HAP-1 (cell line): ENCODE measurements at places on chromosomes 1 and 21.

GRCh38 chr1:172340520-172340919 lies 80.0 kb upstream of the C1orf105 start:
- no peak for DNase-seq

DNA sequence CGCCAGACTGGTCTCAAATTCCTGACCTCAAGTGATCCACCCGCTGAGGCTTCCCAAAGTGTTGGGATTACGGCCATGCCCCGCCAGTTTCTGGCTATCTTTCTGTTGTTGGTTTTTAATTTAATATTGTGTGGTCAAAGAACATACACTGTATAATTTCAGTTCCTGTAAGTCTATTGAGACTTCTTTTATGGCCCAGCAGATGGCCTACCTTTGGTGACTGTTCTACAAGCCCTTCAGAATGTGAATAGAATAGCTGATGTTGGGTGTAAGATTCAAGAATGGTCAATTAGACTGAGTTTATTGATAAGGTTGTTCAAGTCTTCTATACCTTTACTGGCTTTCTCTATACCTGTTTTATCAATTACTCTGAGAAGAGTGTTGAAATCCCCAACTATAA lies 10.7 kb downstream of the HES2 start:
- no peak for DNase-seq

DNA sequence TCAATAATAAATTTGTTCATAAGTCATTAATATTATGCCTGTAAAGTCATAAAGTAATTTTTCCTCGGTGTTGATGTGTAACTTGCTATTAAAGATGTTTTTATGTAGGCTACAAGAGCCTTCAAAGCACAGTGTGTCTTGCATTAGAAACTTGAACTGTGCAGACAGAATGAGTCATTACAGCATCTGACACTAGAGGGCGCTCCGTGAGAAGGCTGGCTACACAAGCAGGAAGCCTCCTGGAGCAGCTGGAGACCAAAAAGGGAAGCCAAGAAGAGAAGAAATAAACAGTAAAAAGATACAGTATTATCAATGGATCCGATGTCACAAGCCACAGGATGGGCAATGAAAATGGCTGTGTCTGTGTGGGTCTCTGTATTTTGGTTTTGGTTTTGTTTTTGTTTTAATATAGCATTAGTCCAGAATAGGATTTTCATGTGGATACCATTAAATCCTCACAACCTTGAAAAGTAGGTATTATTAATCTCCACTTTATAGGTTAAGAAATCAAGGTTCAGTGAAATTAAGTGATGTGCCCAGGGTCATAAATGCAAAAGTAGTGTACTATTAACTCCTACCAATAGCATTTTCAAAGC lies 16.1 kb upstream of the LRRC8D start:
- peak; percentile 63 for DNase-seq

DNA sequence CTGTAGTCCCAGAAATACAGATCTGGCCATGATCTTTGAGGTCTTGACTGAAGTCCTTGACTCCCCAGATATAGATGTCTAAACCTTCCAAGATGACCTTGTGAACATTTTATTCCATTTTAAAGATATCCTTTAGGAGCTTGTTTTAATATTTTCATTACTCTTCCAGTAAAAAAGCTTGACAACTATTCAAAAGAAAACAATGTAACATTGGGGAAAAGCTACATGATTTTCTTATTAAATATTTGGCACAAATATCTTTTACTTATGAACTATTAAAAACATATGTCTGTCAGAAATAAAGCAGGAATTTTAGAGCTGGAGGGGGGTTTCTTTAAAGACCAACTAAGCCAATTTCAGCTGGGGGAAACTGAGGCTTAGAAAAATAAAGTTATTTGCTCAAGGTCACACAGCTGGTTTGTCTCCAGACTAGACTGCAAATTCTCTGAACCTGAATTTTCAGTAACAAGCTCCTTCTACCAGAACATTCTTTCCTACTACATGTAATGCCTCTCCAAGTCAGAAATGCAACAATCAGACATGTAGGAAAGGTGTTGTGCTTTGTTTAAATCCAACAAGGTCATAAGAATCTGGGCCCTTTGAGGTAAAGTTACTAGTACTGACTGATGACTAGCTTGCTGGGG lies 67.0 kb upstream of the PTCH2 start:
- DNase-seq, result no peak

- no peak for DNase-seq
Observed at GRCh38 chr1:38852780-38853179, 6.8 kb downstream of the RRAGC start.

DNA sequence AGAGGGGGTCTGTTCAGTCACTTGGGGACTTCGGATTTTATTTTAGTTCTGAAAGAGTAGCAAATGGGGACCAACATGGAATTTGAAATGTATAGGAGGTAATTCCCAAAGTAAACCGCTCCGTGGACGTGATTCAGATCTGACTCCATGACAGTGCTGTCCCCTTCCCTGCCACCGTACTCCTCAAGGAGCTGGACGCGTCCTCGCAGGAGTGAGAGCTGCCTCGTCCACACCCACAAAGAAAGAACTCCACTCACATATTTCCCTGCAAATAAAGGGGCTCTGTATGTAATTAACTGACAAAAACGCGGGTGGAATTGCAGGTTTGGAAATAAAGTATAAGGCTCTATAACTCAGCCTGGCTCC lies 183.6 kb downstream of the ETS2 start:
- DNase-seq, result no peak

GRCh38 chr1:11207898-11208611 lies 18.9 kb downstream of the ANGPTL7 start:
- DNase-seq, result no peak

GRCh38 chr1:228131766-228132165 lies 8.3 kb upstream of the GUK1 start:
- DNase-seq, result no peak

GRCh38 chr1:18232052-18232451 lies 124.5 kb downstream of the IGSF21 start:
- no peak for DNase-seq

GRCh38 chr1:69086148-69086547 lies 481.6 kb upstream of the LRRC7 start:
- no peak for DNase-seq

- DNase-seq, result no peak
Observed at GRCh38 chr1:155840386-155840785, 16.6 kb downstream of the GON4L start.

- no peak for DNase-seq
Observed at GRCh38 chr1:30444850-30445249, 278.5 kb downstream of the MATN1 start.

DNA sequence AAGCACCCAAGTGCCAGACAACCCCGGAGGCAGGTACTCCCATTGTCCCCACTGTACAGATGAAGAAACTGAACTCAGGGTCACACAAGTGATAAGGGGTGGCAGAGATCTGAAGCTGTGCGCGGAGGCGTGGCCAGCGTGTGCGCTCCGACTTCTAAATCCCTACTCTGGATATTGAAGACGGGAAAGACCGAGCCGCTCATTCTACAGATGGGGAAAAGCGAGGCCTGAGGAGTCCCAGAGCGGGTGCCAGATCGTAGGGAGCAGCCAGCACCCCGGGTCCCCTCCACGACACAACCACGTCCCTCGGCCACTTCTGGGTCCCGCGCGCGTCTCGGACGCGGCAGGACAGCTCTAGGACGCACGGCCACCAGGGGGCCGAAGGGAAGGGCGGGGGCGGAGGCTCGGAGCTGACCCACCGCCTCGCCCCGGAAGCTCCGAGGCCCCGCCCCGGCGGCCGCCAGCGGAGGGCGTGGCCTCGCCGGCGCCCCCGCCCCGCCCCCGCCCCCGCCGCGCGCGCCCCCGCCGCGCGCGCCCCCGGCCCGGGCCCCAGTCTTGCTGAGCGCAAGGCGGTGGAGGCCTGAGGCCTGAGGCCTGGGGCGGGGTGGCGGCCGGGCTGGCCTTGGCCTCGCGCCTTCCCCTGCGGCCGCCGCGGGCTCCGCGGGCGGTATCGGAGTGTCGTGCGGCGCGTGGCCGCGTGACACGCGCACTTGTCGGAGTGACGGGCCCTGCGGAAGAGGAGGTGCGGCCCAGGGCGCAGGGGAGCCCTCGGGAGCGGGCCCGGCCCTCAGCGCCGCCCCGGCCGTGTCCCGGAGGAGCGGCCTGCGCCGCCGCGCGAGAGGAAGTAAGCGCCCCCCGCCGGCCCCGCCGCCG lies at the start of gene H6PD:
Gene H6PD, plus strand, starts transcription at position 552 of the 873 bp plus-strand sequence. CDS start 10,161 bp downstream, outside the sequence.
- DNase-seq, result peak; percentile 89

- DNase-seq, result peak; percentile 48
Observed at GRCh38 chr1:110087812-110088738, 17.6 kb upstream of the ALX3 start.

- DNase-seq, result no peak
Observed at GRCh38 chr1:206563367-206564207, 48.7 kb downstream of the EIF2D start.

- DNase-seq, result no peak
Observed at GRCh38 chr1:210257698-210258529, 25.3 kb downstream of the SERTAD4 start.

DNA sequence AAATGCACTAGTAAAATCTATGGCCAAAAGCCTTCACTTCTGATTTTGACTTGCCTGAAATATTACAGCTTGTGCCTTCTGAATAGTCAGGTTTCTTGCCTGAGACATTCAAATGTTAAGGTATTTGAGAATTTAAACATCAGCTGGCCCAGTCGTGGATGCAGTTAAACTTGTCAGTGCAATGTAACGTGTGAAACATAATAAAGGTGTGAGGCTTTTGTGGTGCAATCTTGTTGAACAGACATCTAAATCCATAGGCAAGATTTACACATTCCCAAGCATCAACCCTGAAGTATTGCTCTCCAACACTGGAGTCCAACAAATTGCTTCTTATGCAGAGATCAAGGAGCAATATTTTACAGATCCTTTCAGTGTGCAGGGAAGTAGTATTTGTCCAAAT lies 4.4 kb downstream of the CCN1 start:
- DNase-seq, result no peak

- DNase-seq, result no peak
Observed at GRCh38 chr1:230105754-230106625, 39.0 kb downstream of the GALNT2 start.

- no peak for DNase-seq
Observed at GRCh38 chr1:10649517-10650201, 146.8 kb downstream of the CASZ1 start.

DNA sequence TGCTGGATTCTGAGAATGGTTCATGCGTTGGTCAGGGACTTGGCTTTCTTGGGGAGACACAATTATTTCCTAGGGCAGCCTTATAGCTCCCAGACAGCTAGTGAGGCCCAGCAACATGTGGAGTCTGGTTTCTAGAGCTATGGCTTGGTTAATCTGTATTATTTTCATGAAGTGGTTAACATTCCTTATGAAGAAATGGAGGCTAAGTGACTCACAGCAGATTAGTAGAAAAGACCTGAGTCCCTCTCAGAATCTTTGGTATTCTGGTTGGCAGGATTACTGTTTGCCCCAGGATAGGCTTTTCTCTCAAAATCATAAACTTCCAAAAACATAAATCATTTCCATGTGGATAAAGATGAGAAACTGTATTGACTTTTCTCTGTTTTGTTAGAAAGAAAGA lies 42.3 kb downstream of the DUSP10 start:
- no peak for DNase-seq

- no peak for DNase-seq
Observed at GRCh38 chr1:168110896-168111545, 25.7 kb downstream of the GPR161 start.

DNA sequence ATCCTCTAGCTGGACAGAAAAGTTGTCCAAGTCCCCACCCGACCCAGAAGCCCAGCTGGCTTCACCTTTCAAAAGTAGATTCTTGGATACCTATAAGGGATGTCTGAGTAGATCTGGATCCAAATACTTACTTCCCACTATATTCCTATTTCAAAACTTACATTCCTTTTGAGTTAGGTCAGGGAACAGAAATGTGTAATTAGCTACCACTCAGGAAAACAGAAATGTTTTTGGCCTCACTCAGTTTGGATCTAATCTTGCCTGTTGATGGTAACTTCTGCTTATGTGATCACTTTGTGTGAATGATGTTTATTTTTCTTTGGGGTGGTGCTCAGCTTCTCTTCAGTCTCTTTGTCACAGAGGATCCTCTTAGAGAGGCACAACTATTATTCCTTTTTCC lies 814.4 kb upstream of the RGS18 start:
- no peak for DNase-seq

DNA sequence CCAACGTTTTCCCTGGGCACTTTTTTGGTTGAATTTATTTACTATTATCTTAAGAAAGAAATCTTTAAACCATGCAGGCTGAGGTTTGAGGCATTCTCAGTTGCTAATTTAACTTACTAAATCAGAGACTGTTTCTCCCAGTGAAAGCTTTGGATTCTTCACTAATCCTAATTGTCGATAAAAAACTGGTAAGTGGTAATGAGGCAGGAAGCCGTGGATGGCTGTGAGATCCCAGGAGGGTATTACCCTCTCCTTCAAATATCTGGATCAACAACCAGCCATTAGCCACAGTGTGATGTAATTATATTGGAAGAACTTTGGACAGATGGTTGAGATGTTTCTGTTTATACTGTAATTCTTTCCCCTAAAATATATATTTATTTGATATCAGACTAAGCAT lies 485.0 kb downstream of the DISC1 start:
- DNase-seq, result no peak

GRCh38 chr1:26536521-26536920 lies 7.0 kb downstream of the RPS6KA1 start:
- DNase-seq, result no peak

DNA sequence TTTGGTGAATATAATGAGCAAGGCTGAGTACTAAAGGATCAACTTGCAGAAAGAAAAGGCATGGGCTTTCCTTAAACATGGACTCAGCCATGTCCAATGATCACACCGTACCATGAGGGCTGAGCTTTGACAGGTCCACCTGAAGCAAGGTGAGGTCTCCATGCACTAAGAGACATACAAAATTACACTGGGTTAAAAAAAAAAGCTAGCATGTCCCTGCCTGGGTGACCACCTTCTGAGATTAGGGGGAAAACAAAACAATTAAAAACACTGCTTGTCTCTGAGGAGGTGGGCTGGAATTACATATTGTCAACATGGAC lies 22.7 kb downstream of the DUSP10 start:
- DNase-seq, result no peak

GRCh38 chr1:4305526-4306301 lies 348.7 kb upstream of the AJAP1 start:
- no peak for DNase-seq

DNA sequence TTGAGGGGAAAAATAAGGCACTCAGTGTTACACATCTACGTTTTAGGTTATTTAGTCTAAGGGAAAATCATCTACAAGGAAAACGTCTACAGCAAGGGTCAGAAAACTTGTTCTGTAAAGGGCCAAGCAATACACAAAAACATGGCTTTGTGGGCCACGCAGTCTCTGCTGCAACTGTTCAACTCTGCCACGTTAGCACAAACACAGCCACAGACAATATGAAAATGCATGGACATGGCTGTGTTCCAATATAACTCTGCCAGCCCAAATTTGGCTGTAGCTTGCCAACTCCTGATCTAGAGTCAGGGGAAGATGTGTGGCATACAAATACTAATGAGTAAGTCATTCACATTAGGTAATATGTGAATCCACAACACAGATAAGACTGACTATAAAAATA lies 40.7 kb downstream of the COA6 start:
- no peak for DNase-seq
